Endothelial cell of umbilical vein (primary cell): ENCODE measurements at places on chromosomes 1 and 21. TPM values are rescaled to one million over a fixed set of nuclear protein-coding genes. Genes with fewer than 3 reads are reported as not detected.
A peak's percentile ranks its signal among the peaks of the same experiment; 100 is the strongest.

- H3K27ac ChIP-seq: no peak overlapping the region
- no peak for DNase-seq
- no peak overlapping the region for H3K4me3 ChIP-seq
- no peaks in the 10 kb centered on the region for H3K4me1 ChIP-seq
Observed at GRCh38 chr1:103788377-103788776, 38.7 kb downstream of the AMY1C start.

- no peaks in the 10 kb centered on the region for H3K36me3 ChIP-seq
- no peak overlapping the region for H3K27ac ChIP-seq
- no peak for DNase-seq
- H3K27me3 ChIP-seq: no peaks in the 10 kb centered on the region
- no peaks in the 10 kb centered on the region for H3K4me1 ChIP-seq
Observed at GRCh38 chr21:14646893-14647292, 100.8 kb upstream of the SAMSN1 start.

DNA sequence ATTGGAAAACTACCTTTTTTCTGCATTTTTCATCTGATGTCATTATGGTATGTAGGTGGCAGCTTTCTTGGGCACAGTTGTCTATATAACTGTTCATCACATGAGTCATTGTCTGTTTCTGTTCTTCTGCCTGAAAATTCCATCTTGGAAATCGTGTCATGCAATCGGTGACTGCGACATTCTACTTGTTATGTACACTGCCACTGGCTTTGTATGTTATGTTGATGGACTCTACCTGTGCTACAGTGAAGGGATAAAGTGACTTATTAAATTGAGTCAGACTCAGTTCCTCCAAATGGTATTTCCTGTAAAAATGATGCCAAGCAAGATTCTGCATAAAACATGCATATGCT is 8.6 kb downstream of the SMAP2 start:
- no peak for DNase-seq
- H3K4me3 ChIP-seq: no peak overlapping the region
- H3K27me3 ChIP-seq: no peaks in the 10 kb centered on the region
- H3K4me1 ChIP-seq: peaks cover 8% of the 10 kb centered on the region
- H3K27ac ChIP-seq: no peak overlapping the region

DNA sequence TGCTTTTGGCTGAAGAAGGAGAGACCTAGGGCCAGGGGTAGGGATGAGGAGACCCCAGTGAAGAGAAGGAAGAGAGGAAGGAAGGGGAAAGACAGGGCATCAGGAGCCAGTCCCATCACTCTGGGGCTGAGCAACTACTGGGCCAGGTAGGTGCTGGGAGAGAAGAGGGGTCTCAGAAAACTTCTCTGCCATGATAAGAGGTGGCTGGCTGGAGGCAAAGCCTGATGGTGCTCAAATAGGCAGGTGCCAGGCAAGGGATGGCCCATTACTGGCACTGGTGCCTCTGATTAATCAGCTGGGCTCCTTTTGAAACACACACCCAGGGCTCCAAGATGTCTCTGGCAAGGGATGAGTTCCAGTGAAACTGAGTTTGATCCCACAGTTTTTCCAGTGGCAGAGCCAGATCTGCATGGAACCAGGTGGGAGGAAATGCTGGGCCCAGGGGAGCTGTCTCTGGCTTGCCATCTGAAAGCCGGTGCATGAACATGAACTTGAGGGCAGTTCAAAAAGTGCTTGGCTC is 2.8 kb downstream of the CSF1 start:
- H3K27me3 ChIP-seq: no peaks in the 10 kb centered on the region
- H3K4me1 ChIP-seq: peaks cover 10% of the 10 kb centered on the region
- H3K4me3 ChIP-seq: no peak overlapping the region
- no peak for DNase-seq
- no peak overlapping the region for H3K27ac ChIP-seq

- H3K27ac ChIP-seq: peak overlapping the region; percentile 91
- peaks cover 18% of the 10 kb centered on the region for H3K4me1 ChIP-seq
- no peak for DNase-seq
- H3K36me3 ChIP-seq: peaks cover 3% of the 10 kb centered on the region
- peak overlapping the region; percentile 74 for H3K4me3 ChIP-seq
Observed at GRCh38 chr1:25338986-25339385, 852 bp downstream of the TMEM50A start.

OXCT2 gene
- 0.48 and 0.60 TPM in 2 replicates for total RNA-seq

SLAMF9 gene
- not detected in 2 replicates for total RNA-seq

DNA sequence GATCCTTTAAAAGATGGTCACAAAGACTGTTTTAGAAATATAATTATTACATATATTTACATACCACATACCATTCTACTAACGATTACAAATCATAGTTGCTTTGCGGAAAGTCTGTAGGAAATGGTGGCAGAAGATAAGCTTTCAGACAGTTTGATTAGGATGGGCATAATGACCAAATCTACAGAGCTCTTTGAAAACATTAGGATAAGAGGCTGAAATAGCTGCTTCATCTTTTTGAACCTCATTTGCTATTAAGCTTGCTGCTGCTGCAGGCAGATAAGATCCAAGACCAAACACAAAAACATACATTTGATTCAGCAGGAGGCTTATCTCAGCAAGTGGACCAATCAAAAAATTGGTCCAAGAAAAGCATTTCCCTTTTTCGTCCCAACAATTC is 47.1 kb downstream of the DDAH1 start:
- peaks cover 30% of the 10 kb centered on the region for H3K4me1 ChIP-seq
- peak; percentile 93 for DNase-seq
- H3K36me3 ChIP-seq: no peaks in the 10 kb centered on the region
- H3K27me3 ChIP-seq: no peaks in the 10 kb centered on the region
- no peak overlapping the region for H3K4me3 ChIP-seq

DNA sequence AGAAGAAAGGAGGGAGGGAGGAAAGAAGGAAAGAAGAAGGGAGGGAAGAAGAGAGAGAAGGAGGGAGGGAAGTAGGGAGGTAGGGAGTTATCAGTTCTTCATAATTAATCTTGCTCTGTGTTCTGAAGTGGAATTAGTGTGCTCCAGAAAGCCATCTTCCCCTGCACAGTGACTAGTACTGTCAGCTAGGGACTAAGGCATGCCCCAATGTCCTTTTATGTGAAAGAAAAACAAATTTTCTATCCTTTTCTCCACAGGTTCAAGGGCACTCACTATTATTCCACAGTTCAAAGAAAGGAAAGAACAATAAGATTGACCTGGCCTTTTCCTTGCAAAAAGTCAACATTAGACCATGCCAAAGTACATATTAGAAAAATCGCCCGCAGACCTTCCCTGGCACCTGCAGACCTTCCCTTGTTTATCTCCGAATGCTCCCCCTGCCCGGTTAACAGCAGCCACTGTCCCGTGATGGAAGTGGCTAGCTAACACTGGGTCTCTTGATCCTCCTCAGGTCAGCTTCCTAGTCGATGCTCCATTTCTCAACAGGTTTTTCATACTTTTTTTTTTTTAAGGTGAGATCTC is 107.2 kb upstream of the EDEM3 start:
- no peak overlapping the region for H3K27ac ChIP-seq
- H3K4me1 ChIP-seq: no peaks in the 10 kb centered on the region
- DNase-seq: peak; percentile 27
- H3K36me3 ChIP-seq: no peaks in the 10 kb centered on the region
- H3K27me3 ChIP-seq: no peaks in the 10 kb centered on the region

DNA sequence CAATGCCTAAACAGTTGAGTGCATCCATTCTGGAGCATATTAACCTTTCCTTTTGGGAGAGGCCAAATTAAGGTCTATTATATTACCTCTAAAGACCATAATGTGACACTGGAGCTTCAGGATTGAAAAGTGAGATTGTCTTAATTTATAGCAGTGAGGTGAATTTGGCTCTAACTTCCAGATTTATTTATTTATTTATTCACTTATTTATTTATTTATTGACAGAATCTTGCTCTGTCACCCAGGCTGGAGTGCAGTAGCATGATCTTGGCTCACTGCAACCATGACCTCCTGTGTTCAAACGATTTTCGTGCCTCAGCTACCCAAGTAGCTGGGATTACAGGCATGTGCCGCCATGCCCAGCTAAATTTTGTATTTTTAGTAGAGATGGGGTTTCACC is 19.1 kb downstream of the ZCCHC17 start:
- H3K27ac ChIP-seq: no peak overlapping the region
- H3K4me1 ChIP-seq: no peaks in the 10 kb centered on the region
- H3K27me3 ChIP-seq: no peaks in the 10 kb centered on the region
- no peak overlapping the region for H3K4me3 ChIP-seq
- DNase-seq: no peak
- H3K36me3 ChIP-seq: peaks cover 2% of the 10 kb centered on the region

- no peak for DNase-seq
- H3K4me3 ChIP-seq: no peak overlapping the region
- no peaks in the 10 kb centered on the region for H3K36me3 ChIP-seq
- no peaks in the 10 kb centered on the region for H3K4me1 ChIP-seq
Observed at GRCh38 chr21:27795418-27795817, 828.5 kb upstream of the ADAMTS5 start.

DNA sequence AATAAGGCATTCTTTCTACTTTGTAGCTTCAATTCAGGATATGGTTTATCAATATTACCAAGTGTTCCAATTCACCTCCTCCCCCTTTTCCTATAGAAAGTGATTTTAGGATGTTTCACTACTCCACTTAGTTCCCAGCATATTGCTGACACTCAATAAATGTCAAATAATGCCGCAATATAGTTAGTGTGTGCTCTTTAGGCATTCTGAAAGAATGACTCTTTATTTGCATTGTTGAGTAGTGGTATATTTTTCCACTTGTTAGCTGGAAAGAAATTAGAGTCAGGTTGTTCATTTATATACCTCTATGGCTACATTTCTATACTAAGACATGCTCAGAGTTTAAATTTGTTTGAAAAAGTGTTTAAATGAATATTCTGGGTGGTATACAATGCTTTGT is 154.6 kb upstream of the C1orf105 start:
- H3K4me1 ChIP-seq: no peaks in the 10 kb centered on the region
- no peak overlapping the region for H3K4me3 ChIP-seq
- no peak overlapping the region for H3K27ac ChIP-seq
- DNase-seq: no peak

DNA sequence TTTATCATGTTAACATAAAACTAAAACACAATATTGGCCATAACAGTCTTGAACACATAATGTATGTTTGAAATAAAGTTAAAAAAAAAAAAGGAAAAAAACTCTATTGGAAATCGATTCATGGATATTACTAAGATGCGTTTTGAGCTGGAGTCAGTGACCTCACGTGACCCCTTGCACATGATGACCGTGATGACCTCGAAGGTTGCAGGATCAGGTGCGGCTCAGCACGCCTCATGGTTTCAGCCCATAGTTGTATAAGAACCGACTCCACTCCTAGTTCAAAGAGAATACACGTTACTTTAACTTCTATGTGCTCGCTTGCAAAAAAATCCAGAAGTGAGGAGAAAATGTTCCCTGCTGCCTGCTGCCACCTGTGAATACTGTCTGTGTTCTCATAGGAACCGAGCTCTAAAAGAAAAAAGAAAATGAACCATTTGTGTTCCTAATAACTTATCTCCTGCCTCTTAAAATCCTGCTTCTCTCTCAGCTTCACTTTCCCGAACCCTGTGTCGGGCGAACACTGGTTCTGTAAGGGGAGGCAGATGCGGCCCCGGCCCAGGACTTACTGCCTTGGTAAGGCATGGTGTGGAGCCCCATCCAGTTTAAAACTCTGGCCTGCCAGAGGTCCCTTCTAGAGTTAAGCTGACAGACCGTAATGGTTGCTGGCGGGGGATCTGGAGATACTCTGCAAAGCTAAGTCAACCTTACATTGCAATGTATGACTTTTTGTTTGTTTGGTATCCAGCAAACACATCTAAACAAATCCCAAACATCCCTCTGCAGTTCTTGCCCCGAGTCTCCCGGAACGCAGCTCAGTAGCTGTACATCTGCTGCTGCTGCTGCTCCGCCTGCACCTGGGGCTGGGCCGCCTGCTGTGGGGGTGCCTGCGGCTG is 33.8 kb upstream of the RIPK4 start:
- no peak overlapping the region for H3K4me3 ChIP-seq
- H3K36me3 ChIP-seq: peaks cover 11% of the 10 kb centered on the region
- no peaks in the 10 kb centered on the region for H3K4me1 ChIP-seq
- no peaks in the 10 kb centered on the region for H3K27me3 ChIP-seq

CSF1 gene
- 22.7 and 28.9 TPM in 2 replicates for total RNA-seq

MATN1 gene
- 0.29 TPM in 1 of 2 replicates, not detected in the other for total RNA-seq

DNA sequence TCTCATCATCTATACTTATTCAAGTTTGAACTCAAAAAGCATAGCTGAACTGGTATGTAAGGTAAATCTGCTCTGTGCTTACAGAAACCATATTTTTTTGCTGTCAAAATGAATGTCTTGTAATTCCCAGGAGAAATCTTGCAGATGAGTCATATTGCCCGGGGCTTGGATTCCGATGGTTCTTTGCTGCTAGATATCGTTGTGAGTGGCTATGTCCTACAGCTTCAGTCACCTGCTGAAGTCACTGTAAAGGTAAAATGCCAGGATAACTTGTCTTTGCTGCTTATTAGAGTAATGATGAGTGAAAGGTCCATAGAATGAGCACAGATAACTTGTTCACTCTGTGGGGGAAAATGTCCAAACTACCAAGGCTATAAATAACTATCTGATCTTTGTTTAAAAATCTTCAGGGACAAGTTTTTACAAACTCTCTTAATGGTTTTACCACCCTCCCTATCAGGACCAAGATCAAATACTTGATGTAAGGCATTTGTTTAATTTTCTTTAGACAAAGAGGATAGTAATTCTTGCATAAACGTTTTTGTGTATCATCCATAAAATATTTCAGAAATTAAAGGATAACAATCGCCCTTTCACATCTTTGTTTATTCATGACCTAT is 222.3 kb downstream of the TPR start:
- no peaks in the 10 kb centered on the region for H3K36me3 ChIP-seq
- H3K4me1 ChIP-seq: no peaks in the 10 kb centered on the region
- H3K27me3 ChIP-seq: no peaks in the 10 kb centered on the region
- DNase-seq: no peak

GRCh38 chr1:9676815-9677393 is 25.4 kb downstream of the PIK3CD start:
- no peaks in the 10 kb centered on the region for H3K27me3 ChIP-seq
- no peaks in the 10 kb centered on the region for H3K4me1 ChIP-seq
- H3K36me3 ChIP-seq: no peaks in the 10 kb centered on the region
- no peak for DNase-seq

GRCh38 chr1:80919426-80919825 is 881.3 kb upstream of the ADGRL2 start:
- H3K4me3 ChIP-seq: no peak overlapping the region
- no peak overlapping the region for H3K27ac ChIP-seq
- no peaks in the 10 kb centered on the region for H3K27me3 ChIP-seq
- DNase-seq: no peak

GRCh38 chr1:47340227-47340626 is 6.6 kb downstream of the CMPK1 start:
- no peak overlapping the region for H3K27ac ChIP-seq
- H3K36me3 ChIP-seq: no peaks in the 10 kb centered on the region
- H3K4me1 ChIP-seq: peaks cover 10% of the 10 kb centered on the region
- no peak for DNase-seq
- H3K27me3 ChIP-seq: no peaks in the 10 kb centered on the region

NCAM2 gene
- total RNA-seq: 0.27 and 1.4 TPM in 2 replicates

DNA sequence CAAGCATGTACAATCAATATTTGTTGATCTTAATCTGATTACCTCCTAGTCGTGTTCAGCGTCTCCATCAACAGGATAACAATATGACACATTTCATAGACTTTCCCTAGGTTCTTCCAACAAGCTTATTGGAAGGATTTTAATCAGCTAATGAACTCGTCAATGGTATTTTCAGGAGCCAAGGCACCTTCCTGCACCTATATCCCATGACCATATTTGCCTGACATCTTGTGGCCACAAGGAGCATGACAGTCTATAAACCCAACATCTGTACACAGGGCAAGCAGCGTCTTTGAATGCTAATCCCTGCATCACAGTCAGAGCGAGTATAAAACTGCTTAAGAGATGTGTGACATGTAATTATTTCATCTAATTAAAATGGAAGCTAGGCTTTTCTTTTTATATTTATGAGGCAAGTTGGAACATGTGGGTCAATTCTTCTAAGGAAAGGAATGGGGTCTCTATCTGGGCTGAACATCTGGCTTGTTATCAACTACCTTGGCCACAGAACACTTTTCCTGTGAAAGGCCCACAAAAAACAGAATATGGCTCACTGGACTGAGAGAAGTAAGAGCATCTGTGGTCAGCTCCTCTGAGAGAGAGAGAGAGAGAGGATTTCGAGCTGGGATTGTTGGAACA is 388.8 kb downstream of the NTNG1 start:
- no peak overlapping the region for H3K27ac ChIP-seq
